Chondrocyte (in vitro differentiated cells): ENCODE measurements at places on chromosomes 12 and 14. TPM values are rescaled to one million over a fixed set of nuclear protein-coding genes. Genes with fewer than 3 reads are reported as not detected.

NOS1 gene
- total RNA-seq = not detected in 3 replicates

KRT86 gene
- 0.44 to 0.92 TPM (median 0.67 TPM) in 3 replicates for total RNA-seq

HOXC11 gene
- total RNA-seq = not detected in 3 replicates

IL23A gene
- total RNA-seq = not detected in 3 replicates

MAPK1IP1L gene
- 85.0 to 91.7 TPM (median 87.3 TPM) in 3 replicates for total RNA-seq

NKX2-1 gene
- not detected in 3 replicates for total RNA-seq

OR10AD1 gene
- not detected in 3 replicates for total RNA-seq

POTEG gene
- not detected in 3 replicates for total RNA-seq

HOXC13 gene
- total RNA-seq = not detected in 3 replicates

B4GALNT1 gene
- 20.8 to 21.8 TPM (median 21.4 TPM) in 3 replicates for total RNA-seq

AQP6 gene
- total RNA-seq = not detected in 3 replicates

MAP4K5 gene
- total RNA-seq = 103 to 112 TPM (median 105 TPM) in 3 replicates

DNA sequence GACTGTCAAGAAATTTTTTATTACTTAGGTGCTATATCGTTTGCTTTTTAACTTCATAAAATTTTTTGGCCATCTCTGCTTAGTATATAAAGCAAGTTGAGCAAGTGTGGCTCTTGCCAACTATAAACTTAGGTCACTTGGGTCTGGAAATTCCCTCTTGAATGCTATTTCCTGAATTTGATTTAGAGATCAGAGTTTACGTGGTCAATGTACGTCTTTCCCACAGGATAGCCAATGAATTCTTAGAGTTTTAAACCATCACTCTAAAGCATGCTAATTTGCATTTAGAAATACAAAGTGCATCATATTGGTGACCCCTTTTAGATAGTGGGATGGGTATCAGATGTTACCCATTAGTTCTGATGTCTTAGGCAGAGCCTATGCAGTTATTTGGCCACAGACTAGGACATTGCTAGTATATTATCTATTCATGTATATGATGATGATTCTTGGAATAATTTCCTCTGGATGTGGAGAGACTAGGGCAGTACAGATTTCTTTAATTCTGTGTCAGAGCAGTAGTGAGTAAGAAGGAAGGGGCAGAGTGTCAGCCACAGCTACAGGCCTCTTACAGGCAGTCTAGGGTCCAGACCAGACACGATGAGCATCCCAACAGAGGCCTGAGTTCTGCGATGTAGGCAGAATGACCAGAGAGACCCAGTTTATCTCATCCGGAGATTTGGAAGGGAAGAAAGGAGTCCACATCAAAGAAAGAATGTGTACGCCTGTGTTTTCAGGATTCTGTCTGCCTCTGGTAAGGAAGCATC, 30.3 kb downstream of the SCN8A start:
- DNase-seq = no peak
- H3K36me3 ChIP-seq = peaks cover 4% of the 10 kb centered on the region
- H3K27me3 ChIP-seq = no peaks in the 10 kb centered on the region
- H3K4me1 ChIP-seq = peaks cover 37% of the 10 kb centered on the region

GRCh38 chr12:29691161-29691854, 92.4 kb downstream of the TMTC1 start:
- no peaks in the 10 kb centered on the region for H3K4me1 ChIP-seq
- peaks cover 8% of the 10 kb centered on the region for H3K36me3 ChIP-seq
- H3K4me3 ChIP-seq = no peak overlapping the region
- H3K27me3 ChIP-seq = no peaks in the 10 kb centered on the region

GRCh38 chr14:96964726-96965415, 167.7 kb downstream of the VRK1 start:
- no peaks in the 10 kb centered on the region for H3K36me3 ChIP-seq
- no peak overlapping the region for H3K27ac ChIP-seq
- no peaks in the 10 kb centered on the region for H3K27me3 ChIP-seq
- H3K4me3 ChIP-seq = no peak overlapping the region
- DNase-seq = no peak

- peaks cover 52% of the 10 kb centered on the region for H3K4me1 ChIP-seq
- peak overlapping the region; percentile 99 for H3K27ac ChIP-seq
- H3K27me3 ChIP-seq = no peaks in the 10 kb centered on the region
- H3K36me3 ChIP-seq = peaks cover 2% of the 10 kb centered on the region
Observed at GRCh38 chr14:100375266-100375962, 52.3 kb downstream of the SLC25A47 start.

- H3K27me3 ChIP-seq = peaks cover 11% of the 10 kb centered on the region
- H3K4me1 ChIP-seq = no peaks in the 10 kb centered on the region
- no peak overlapping the region for H3K27ac ChIP-seq
- no peaks in the 10 kb centered on the region for H3K36me3 ChIP-seq
- no peak overlapping the region for H3K4me3 ChIP-seq
Observed at GRCh38 chr12:127716166-127716565, 550.8 kb upstream of the TMEM132C start.

GRCh38 chr12:94762259-94762942, 112.0 kb upstream of the TMCC3 start:
- DNase-seq = no peak
- no peaks in the 10 kb centered on the region for H3K27me3 ChIP-seq
- no peak overlapping the region for H3K4me3 ChIP-seq
- H3K36me3 ChIP-seq = no peaks in the 10 kb centered on the region

- no peak for DNase-seq
- H3K4me3 ChIP-seq = peak overlapping the region; percentile 61
- H3K4me1 ChIP-seq = peaks cover 5% of the 10 kb centered on the region
- H3K27ac ChIP-seq = peak overlapping the region; percentile 9
Observed at GRCh38 chr12:96720363-96720705, 186.7 kb upstream of the NEDD1 start.

GRCh38 chr12:40745386-40745785, 53.1 kb downstream of the CNTN1 start:
- DNase-seq = no peak
- no peaks in the 10 kb centered on the region for H3K36me3 ChIP-seq
- no peak overlapping the region for H3K4me3 ChIP-seq
- peaks cover 2% of the 10 kb centered on the region for H3K4me1 ChIP-seq

- no peak for DNase-seq
- H3K4me3 ChIP-seq = no peak overlapping the region
- H3K4me1 ChIP-seq = peaks cover 17% of the 10 kb centered on the region
- H3K27me3 ChIP-seq = no peaks in the 10 kb centered on the region
- peaks cover 24% of the 10 kb centered on the region for H3K36me3 ChIP-seq
- peak overlapping the region; percentile 56 for H3K27ac ChIP-seq
Observed at GRCh38 chr12:46585854-46586621, 213.5 kb upstream of the SLC38A2 start.

- H3K4me1 ChIP-seq = no peaks in the 10 kb centered on the region
- no peak overlapping the region for H3K4me3 ChIP-seq
- no peak overlapping the region for H3K27ac ChIP-seq
- H3K36me3 ChIP-seq = no peaks in the 10 kb centered on the region
Observed at GRCh38 chr12:119208626-119209061, 29.9 kb downstream of the HSPB8 start.

- no peak overlapping the region for H3K4me3 ChIP-seq
- peak overlapping the region; percentile 42 for H3K27ac ChIP-seq
- peaks cover 63% of the 10 kb centered on the region for H3K36me3 ChIP-seq
- peaks cover 50% of the 10 kb centered on the region for H3K4me1 ChIP-seq
- DNase-seq = no peak
- H3K27me3 ChIP-seq = no peaks in the 10 kb centered on the region
Observed at GRCh38 chr14:61733972-61734371, 28.2 kb upstream of the SNAPC1 start.

- DNase-seq = no peak
- H3K36me3 ChIP-seq = peaks cover 6% of the 10 kb centered on the region
- H3K4me3 ChIP-seq = peak overlapping the region; percentile 89
- H3K27ac ChIP-seq = no peak overlapping the region
- H3K27me3 ChIP-seq = no peaks in the 10 kb centered on the region
Observed at GRCh38 chr12:89710873-89711750, 2.5 kb upstream of the ATP2B1 start.

DNA sequence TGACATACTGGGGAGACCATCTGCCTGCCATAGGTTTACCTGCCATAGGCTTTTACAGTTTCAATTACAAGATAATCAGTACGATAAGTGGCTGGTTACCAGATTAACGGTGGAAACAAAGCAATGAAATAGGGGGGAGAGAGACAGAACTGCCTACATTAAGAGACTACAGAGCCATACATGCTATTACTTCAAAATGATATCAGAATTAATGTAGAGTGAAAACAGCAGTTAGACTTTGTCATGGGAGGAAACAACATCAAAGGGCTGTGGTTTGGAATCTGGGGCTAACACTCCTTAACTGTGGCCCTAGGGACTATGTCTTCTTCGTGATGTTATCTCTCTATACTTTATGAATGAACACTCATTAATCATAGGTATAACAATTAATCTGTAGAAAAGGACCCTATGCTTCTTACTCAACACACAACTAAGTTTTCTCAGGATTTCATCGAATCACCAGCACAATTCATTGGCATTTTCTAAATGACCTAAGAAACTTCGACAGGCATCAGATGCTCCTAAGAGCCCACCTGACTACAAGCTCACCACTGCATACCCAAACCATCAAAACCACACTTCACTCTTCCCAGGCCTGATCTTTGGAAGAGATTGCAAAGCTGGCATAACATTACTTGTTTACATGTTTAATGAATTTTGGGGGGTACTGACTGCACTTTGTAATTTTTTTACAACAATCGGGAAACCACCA, 475.6 kb upstream of the SOX5 start:
- no peaks in the 10 kb centered on the region for H3K36me3 ChIP-seq
- peak overlapping the region; percentile 18 for H3K27ac ChIP-seq
- H3K4me3 ChIP-seq = no peak overlapping the region
- no peaks in the 10 kb centered on the region for H3K27me3 ChIP-seq
- H3K4me1 ChIP-seq = peaks cover 30% of the 10 kb centered on the region

DNA sequence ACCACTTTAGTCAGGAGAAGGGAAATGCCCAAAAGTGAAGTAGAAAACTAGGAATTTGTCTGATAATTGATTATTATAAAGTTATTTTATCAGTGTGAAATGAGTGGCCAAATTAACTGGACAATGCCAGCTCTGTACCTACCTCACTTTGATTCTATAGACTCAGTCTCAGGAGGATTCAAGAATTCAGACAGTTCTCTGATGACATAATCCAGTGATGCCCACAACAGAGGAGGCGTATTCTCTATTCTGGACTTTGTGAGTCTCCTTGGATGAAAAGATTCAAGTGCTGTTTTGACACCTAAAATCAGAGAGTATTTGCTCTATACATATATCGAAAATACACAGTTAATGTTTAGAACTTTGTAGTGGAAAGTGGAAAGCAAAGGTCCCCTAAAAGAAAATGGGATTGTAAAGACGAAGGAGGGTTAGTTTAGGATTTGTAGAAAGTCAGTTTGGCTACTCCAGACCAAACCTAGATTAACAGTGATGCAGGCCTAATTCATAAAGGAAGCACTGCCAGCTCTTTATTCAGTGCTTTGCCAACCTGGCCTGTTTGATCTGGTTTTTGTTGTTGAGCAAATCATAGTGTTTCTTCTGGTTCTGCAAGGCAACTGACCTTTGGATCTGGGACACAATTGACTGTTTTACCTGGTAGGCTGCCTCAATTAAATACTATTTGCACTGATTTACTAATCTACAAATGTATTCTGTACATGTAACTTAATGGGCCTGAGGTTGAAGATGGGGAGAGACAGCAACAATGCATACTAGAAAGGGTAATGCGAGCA, 67.4 kb downstream of the DAD1 start:
- peaks cover 55% of the 10 kb centered on the region for H3K4me1 ChIP-seq
- H3K27me3 ChIP-seq = no peaks in the 10 kb centered on the region
- H3K36me3 ChIP-seq = no peaks in the 10 kb centered on the region
- DNase-seq = no peak
- no peak overlapping the region for H3K4me3 ChIP-seq

DNA sequence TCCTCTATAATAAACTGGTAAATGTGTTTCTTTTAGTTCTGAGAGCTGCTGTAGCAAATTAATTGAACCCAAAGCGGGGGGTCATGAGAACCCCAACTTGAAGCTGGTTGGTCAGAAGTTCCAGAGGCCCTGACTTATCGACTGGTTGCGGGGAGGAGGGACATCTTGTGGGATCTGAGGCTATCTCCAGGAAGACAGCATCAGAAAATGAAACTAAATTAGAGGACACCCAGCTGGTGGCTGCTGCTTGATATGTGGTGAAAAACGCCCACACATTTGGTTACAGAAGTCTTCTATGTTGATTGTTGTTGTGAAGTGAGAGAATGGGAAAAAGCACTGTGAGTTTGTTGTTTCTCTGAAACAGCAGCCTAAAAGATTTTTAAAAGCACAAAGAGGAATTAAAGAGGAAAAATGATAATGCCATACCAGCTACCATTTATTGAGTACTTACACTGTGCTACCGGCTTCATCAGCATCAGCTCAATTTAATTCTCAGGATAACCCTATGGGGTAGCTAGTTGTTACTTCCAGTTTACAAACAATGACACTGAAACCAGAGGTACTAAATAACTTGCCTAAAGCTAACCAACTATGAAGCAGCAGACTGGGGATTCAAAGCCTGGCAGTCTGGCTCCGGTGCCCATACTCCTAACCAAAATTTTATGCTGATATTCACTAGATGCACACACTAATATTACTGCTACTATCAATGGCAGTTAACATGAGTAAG, 24.3 kb downstream of the DDX24 start:
- H3K4me1 ChIP-seq = no peaks in the 10 kb centered on the region
- DNase-seq = no peak
- no peaks in the 10 kb centered on the region for H3K27me3 ChIP-seq
- no peak overlapping the region for H3K27ac ChIP-seq
- no peak overlapping the region for H3K4me3 ChIP-seq
- H3K36me3 ChIP-seq = peaks cover 55% of the 10 kb centered on the region

- no peaks in the 10 kb centered on the region for H3K27me3 ChIP-seq
- no peak for DNase-seq
- H3K4me1 ChIP-seq = peaks cover 62% of the 10 kb centered on the region
- no peak overlapping the region for H3K27ac ChIP-seq
- H3K4me3 ChIP-seq = no peak overlapping the region
Observed at GRCh38 chr14:68523989-68524725, 268.7 kb downstream of the ZFP36L1 start.

- H3K27ac ChIP-seq = no peak overlapping the region
- no peaks in the 10 kb centered on the region for H3K27me3 ChIP-seq
- DNase-seq = no peak
- no peaks in the 10 kb centered on the region for H3K36me3 ChIP-seq
Observed at GRCh38 chr12:118645219-118645618, 268.9 kb downstream of the SUDS3 start.

- H3K4me1 ChIP-seq = peaks cover 4% of the 10 kb centered on the region
- H3K27ac ChIP-seq = peak overlapping the region; percentile 4
- H3K27me3 ChIP-seq = no peaks in the 10 kb centered on the region
- no peak overlapping the region for H3K4me3 ChIP-seq
- H3K36me3 ChIP-seq = no peaks in the 10 kb centered on the region
Observed at GRCh38 chr12:67617629-67618028, 30.9 kb upstream of the DYRK2 start.

DNA sequence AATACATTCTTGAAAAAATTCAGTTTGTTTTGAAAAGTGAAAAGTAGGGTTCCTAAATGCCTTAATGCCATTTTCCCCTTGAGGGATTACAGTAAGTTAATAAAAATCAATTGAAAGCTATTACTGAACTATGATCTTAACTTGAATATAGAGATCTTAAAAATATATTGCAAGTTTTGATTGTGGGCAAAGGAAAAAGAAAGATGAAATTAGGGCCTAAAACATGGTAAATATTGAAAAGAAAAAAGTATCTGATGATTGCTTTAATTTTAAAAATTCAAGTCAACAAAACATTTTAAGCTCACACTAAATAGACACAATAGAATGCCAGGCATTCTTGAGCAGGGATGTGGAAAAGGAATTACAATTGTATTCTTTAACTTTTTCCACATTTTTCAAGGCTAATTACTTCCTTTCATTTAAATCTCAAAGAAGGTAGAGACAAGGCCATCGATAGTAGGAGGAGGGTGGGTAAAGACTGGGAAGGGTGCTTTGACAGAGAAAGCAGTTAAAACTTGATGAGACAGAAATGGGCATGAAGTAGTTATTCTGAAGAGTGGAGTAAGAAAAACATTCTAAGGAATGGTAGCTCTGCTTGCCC, 294.4 kb downstream of the NELL2 start:
- H3K36me3 ChIP-seq = no peaks in the 10 kb centered on the region
- no peak overlapping the region for H3K4me3 ChIP-seq
- H3K4me1 ChIP-seq = peaks cover 10% of the 10 kb centered on the region
- no peak for DNase-seq
- no peaks in the 10 kb centered on the region for H3K27me3 ChIP-seq
- no peak overlapping the region for H3K27ac ChIP-seq
